Breast epithelium (tissue), 4 donors: ENCODE measurements at places on chromosomes 7 and 10. TPM values are rescaled to one million over a fixed set of nuclear protein-coding genes. Genes with fewer than 3 reads are reported as not detected.
A peak's percentile ranks its signal among the peaks of the same experiment; 100 is the strongest.

GRCh38 chr10:14379556-14380280 lies 49.0 kb upstream of the FRMD4A start:
- no peak for DNase-seq
- no peak overlapping the region for H3K4me3 ChIP-seq
- H3K27ac ChIP-seq = no peak overlapping the region
- H3K27me3 ChIP-seq = peaks cover 7% of the 10 kb centered on the region
- H3K4me1 ChIP-seq = no peaks in the 10 kb centered on the region
- no peaks in the 10 kb centered on the region for H3K36me3 ChIP-seq

DNA sequence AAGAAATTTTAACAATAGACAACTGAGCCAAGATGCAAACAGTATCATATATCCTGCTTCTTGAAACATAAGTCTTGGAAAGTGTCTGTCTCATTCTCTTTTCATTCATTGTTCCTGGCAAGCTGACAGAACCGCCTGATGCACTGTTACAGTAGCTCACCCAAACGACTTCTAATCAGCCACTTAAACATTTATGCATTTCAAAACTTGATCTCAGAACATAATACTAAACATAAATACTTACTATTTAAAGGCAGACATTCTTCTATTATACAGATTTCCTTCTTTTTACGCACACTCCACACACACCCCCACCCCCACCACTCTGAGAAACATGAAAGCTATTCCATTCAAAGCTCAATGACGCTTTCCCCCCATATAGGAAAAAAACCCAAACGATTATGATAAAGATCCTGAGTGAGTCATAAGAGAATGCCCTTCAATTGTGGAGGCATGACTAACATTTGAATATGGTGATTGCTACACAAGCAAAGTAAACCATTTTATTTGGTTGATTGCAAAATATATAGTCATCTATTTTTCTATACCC lies 30.5 kb downstream of the SHTN1 start:
- H3K27ac ChIP-seq = no peak overlapping the region
- no peak overlapping the region for H3K4me3 ChIP-seq
- no peak for DNase-seq
- no peaks in the 10 kb centered on the region for H3K4me1 ChIP-seq

- H3K4me3 ChIP-seq = no peak overlapping the region
- no peaks in the 10 kb centered on the region for H3K27me3 ChIP-seq
- no peaks in the 10 kb centered on the region for H3K36me3 ChIP-seq
Observed at GRCh38 chr10:72509206-72509799, 116.6 kb downstream of the MICU1 start.

- no peaks in the 10 kb centered on the region for H3K27me3 ChIP-seq
- no peak overlapping the region for H3K27ac ChIP-seq
- H3K4me3 ChIP-seq = no peak overlapping the region
- no peak for DNase-seq
- no peaks in the 10 kb centered on the region for H3K36me3 ChIP-seq
- H3K4me1 ChIP-seq = no peaks in the 10 kb centered on the region
Observed at GRCh38 chr10:1978584-1978983, 241.3 kb upstream of the ADARB2 start.

- no peak overlapping the region for H3K27ac ChIP-seq
- no peak for DNase-seq
- H3K4me3 ChIP-seq = no peak overlapping the region
- no peaks in the 10 kb centered on the region for H3K4me1 ChIP-seq
- no peaks in the 10 kb centered on the region for H3K36me3 ChIP-seq
Observed at GRCh38 chr10:132939957-132940790, 2.2 kb downstream of the CFAP46 start.

DNA sequence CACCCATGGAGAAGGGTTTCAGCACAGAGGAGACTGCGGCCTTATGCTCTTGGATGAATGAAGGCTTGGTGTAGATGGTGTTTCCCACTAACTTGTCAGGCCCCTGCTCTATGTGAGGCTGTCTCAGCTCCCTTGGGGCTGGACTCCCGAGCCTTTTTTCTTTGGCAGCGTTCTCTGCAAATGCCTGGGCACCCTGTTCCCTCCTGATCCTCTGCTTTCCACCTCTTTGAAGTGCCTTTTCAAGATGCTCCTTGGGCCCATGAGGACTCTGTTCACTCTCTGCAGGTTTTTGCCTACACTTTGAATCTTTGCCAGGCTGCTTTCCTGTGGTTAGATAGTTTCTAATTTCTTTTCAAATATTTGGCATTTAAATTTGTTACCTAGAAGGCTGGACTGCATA lies 6.8 kb upstream of the ACBD5 start:
- H3K27me3 ChIP-seq = no peaks in the 10 kb centered on the region
- no peak overlapping the region for H3K27ac ChIP-seq
- H3K36me3 ChIP-seq = no peaks in the 10 kb centered on the region

DNA sequence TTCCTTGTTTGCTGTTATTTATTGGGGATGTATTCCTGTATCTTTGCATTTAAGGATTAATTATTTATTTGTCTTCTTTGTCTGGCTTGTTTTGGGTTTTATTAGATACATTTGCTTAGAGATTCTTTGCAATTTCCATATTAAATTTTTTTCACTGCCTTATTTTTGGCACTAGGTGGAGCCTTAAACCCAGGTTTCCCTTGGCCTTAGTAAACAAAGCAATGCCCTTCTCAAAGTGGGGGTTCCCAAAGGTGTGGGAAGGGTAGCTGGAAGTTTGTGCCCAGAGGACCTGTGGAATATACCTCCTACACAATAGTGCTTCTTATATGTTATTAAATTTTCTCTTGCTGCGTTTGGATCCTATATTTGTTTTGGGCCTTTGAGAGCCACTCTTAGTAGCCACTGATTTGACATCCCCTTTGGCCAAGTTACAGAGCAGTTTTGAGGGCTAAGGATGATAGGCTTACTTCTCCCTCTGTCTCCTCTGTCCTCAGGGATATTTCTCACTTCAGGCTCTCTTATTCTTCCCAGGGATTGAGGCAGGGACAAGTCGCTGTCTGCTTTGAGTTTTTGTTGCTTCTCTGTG lies 162.3 kb downstream of the ITGB1 start:
- DNase-seq = no peak
- no peaks in the 10 kb centered on the region for H3K4me1 ChIP-seq
- H3K27ac ChIP-seq = no peak overlapping the region
- no peak overlapping the region for H3K4me3 ChIP-seq
- no peaks in the 10 kb centered on the region for H3K36me3 ChIP-seq

DNA sequence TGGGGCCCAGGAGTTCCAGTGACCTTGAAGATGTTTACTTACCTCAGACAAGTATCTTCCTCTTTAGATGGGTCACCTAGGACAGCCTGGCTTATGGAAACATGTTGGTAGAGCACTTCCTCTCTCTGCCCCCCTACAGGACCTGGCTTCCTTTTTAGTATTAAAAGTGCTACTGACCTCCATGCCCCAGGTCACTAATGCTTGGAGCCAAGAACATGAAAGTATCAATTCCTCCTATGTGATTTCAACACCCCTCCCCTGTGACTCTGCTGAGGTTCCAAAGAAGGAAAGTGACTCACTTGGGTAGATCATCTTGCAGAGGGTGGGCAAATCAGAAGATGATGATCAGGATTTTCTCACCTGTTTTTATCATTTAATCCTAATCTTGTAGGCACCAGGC lies 125.3 kb upstream of the CCDC6 start:
- no peak overlapping the region for H3K4me3 ChIP-seq
- H3K27me3 ChIP-seq = no peaks in the 10 kb centered on the region
- DNase-seq = no peak
- no peak overlapping the region for H3K27ac ChIP-seq
- H3K36me3 ChIP-seq = no peaks in the 10 kb centered on the region
- no peaks in the 10 kb centered on the region for H3K4me1 ChIP-seq

- no peak for DNase-seq
- H3K4me1 ChIP-seq = no peaks in the 10 kb centered on the region
- H3K27me3 ChIP-seq = no peaks in the 10 kb centered on the region
- H3K27ac ChIP-seq = no peak overlapping the region
Observed at GRCh38 chr10:132551093-132551807, 13.7 kb downstream of the INPP5A start.

GRCh38 chr10:3421537-3422257 lies 249.1 kb upstream of the PITRM1 start:
- H3K27ac ChIP-seq = no peak overlapping the region
- H3K4me1 ChIP-seq = no peaks in the 10 kb centered on the region
- no peaks in the 10 kb centered on the region for H3K36me3 ChIP-seq
- no peaks in the 10 kb centered on the region for H3K27me3 ChIP-seq
- DNase-seq = no peak

- no peaks in the 10 kb centered on the region for H3K27me3 ChIP-seq
Observed at GRCh38 chr10:115558252-115558651, 465.1 kb downstream of the ATRNL1 start.

DNA sequence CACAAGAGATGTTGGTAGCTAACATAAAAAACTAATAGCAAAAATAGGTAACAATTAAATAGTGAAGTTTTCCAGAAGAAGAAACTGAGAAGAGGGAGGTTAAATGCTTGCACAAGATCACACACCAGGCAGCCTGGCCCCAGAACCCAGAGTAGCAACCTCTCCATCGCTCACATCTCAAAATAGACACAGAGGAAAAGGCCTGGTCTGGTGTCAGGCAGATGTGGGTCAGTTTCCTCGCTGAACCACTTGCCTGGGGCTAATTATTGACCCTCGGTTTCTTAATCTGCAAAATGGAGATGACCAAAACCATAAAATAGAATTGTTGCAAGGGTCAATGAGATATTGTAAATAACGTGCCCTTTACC lies 44.5 kb upstream of the STK17A start:
- H3K4me1 ChIP-seq = peaks cover 3% of the 10 kb centered on the region
- no peak overlapping the region for H3K4me3 ChIP-seq
- H3K36me3 ChIP-seq = no peaks in the 10 kb centered on the region

DNA sequence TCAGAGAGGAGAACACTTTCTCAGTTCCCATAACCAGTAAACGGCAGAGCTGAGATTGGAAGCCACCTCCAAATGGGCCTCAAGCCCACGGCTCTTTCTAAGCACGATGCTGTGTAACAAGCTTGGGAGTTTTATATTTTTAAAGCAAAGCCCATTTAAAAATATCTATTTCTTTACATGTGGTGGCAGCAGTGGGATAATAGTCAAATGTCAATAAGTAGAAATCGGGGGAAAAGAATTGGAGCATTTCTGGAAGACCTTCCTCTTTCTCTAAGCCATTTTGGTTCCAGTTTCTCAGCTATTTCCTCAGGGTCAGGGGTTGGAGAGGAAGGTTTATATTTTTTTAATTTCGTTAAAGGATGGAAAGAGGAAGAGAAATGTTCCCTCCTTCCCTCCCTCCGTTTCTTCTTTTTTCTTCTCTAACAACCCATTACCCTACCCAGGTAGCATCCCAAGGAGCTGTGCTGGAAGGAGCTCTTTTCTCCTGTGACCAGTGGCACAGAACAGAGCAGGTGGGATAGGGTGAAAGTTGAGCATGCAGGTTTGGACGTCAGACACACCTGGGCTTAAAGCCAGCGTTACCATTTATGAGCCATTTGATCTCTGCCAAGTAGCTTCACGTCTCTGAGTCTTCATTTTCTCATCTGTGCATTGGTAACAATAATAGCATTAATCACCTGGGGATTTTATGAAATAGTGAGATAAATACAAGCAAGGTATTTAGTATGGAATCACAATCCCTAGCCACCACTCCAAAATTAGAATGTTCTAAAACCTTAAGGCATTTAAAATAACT lies 515.7 kb downstream of the RPS24 start:
- H3K4me1 ChIP-seq = no peaks in the 10 kb centered on the region
- no peaks in the 10 kb centered on the region for H3K27me3 ChIP-seq
- no peaks in the 10 kb centered on the region for H3K36me3 ChIP-seq
- H3K27ac ChIP-seq = no peak overlapping the region
- no peak for DNase-seq
- H3K4me3 ChIP-seq = no peak overlapping the region

GRCh38 chr7:28767356-28767755 lies 190.8 kb downstream of the TRIL start:
- H3K27me3 ChIP-seq = no peaks in the 10 kb centered on the region
- H3K4me3 ChIP-seq = no peak overlapping the region
- H3K4me1 ChIP-seq = no peaks in the 10 kb centered on the region
- no peaks in the 10 kb centered on the region for H3K36me3 ChIP-seq

GRCh38 chr7:155669717-155670505 lies 25.4 kb downstream of the RBM33 start:
- H3K27ac ChIP-seq = peak overlapping the region; percentile 33
- no peak for DNase-seq
- no peak overlapping the region for H3K4me3 ChIP-seq
- H3K27me3 ChIP-seq = no peaks in the 10 kb centered on the region
- H3K36me3 ChIP-seq = no peaks in the 10 kb centered on the region

DNA sequence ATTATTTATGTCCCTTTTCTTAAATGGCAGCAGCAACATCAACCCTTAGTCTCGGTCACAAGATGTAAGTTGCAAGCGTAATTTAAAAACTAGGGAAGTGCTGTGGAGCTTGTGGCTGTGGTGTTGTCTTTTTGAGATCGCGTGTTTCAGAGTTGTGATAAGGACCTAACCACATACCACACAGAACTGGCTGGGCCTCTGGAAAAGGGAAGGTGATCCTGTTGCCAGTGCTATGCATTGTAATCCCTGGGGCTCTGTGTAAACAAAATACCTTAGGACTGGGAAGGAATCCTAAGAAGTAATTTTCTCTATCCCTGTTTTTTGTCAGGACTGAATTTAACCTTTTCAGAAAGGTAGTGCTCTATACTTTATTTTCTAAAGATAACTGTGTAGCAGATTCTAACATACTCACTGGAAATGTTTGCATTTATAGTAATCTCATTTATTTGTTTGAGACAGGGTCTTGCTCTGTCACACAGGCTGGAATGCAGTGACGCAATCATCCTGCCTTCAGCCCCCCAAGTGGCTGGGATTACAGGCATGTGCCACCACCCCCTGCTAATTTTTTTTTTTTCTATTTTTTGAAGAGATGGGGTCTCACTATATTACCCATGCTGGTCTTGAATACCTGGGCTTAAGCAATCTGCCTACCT lies 60.4 kb downstream of the INPP5F start:
- H3K4me3 ChIP-seq = no peak overlapping the region
- no peaks in the 10 kb centered on the region for H3K36me3 ChIP-seq
- H3K27ac ChIP-seq = no peak overlapping the region
- DNase-seq = no peak
- H3K4me1 ChIP-seq = peaks cover 4% of the 10 kb centered on the region

GRCh38 chr10:7421526-7421925 lies 10.7 kb upstream of the SFMBT2 start:
- no peak overlapping the region for H3K27ac ChIP-seq
- H3K27me3 ChIP-seq = no peaks in the 10 kb centered on the region
- no peaks in the 10 kb centered on the region for H3K4me1 ChIP-seq
- H3K36me3 ChIP-seq = no peaks in the 10 kb centered on the region

DNA sequence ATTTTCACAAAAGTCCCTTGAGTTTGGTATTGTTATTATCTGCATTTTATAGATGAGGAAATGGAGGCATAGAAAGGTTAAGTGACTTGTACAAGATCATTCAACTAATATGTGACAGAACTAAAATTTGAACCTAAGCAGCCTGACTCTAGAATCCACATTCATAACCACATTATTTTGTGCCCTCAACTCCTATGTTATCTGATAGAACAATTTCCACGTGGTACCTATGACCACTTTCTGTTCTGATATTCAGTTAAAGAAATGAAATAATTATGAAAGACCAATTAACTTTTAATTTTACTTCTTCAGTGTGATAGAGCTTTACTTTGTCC lies 17.5 kb downstream of the BCAP29 start:
- no peaks in the 10 kb centered on the region for H3K36me3 ChIP-seq
- no peaks in the 10 kb centered on the region for H3K4me1 ChIP-seq
- H3K4me3 ChIP-seq = no peak overlapping the region
- no peak for DNase-seq
- no peaks in the 10 kb centered on the region for H3K27me3 ChIP-seq
- no peak overlapping the region for H3K27ac ChIP-seq

Gene PTTG1IP2
- total RNA-seq = not detected

Gene CUL1
- total RNA-seq = 71.4 TPM

Gene DLX6
- under 0.01 TPM for total RNA-seq

Gene SLC35G1
- total RNA-seq = 7.0 TPM

Gene DNAJC12
- total RNA-seq = 49.8 TPM

Gene CYP26A1
- not detected for total RNA-seq

Gene OPN4
- total RNA-seq = not detected

Gene PSTK
- total RNA-seq = 6.4 TPM

Gene FKBP9
- 74.9 TPM for total RNA-seq

Gene TBATA
- total RNA-seq = not detected

Gene WDFY4
- 7.0 TPM for total RNA-seq
